OCI-M1 (cell line): ENCODE measurements at places on chromosomes 4 and X.

GRCh38 chr4:84954982-84955567 lies 11.4 kb downstream of the WDFY3 start:
- DNase-seq, result no peak

DNA sequence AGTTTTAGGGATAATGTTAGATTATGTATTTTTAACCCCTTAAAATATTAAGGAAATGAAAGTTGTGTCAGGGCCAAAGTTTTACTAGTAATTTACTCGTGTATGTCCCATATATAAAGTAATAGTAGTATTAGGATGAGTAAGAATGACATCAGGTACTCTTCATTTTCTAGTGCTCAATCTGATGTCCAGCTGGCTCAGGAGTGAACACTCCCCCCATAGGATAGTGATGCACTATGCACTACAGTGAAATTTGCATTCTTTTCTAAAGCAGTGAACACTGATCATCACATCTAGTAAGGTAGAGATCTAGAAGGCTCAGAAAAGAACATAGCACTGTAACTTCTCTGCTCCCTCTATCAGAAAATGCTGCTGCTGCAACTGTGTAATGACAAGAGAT lies 409.7 kb downstream of the GLUD2 start:
- no peak for DNase-seq

DNA sequence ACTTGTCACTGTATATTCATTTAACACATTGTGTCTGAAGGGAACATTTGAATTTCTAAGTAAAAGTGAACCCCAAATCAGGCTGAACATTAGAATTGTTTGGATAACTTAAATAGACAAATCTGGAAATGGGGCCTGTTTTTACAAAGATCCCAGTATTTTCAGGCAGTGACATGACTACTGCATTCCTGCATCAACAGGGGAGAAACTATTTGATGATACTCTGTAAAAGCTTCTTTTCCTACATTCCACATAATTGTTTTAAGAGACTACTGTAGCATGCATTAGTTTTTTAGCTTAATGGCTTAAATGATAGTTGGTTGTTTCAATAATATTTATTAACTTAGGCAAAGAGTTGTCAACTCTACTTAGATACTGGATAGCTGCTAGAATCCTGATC lies 127.0 kb downstream of the PDS5A start:
- DNase-seq, result no peak

- DNase-seq, result no peak
Observed at GRCh38 chrX:108696690-108697089, 39.7 kb downstream of the IRS4 start.

DNA sequence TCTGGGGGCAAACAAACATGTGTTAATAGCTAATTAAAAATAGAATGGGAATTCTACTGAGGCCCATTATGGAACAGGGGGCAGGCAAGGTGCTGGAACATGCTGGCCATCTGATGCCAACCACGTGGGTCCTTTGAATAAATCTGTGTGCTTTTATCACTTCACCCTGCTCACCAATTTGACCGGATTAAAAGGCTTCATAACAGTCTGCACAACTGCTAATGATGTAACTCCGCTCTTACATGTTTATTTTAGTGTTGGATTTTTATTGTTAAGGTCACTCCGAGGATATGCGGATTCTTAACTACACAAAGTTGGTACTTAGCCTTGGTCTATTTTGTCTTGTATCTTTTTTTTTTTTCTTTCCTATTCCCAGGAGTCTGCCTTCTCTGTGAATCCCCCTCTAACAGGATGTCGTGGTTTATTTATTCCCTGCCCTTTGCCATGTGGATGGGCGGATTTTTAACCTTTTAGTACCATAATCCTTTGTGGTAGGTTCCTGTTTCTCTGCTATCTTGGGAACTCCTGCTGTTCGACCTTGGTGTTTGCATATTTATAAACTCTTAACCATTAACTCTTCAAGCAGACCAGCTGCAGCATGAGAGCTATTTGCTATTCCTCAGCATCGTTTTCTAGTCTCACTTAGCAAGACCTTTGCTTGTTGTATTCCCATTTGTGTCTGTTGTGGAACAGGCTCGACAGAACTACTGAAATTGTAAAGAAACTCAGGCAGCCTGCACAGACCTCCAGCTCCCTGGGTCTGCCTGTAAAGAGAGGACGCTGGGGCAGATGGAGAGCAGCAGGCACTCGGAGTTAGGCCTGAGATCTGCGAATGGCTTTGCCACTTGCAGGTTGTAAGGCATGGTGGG lies 38.0 kb downstream of the TRIM2 start:
- DNase-seq, result peak; percentile 25

DNA sequence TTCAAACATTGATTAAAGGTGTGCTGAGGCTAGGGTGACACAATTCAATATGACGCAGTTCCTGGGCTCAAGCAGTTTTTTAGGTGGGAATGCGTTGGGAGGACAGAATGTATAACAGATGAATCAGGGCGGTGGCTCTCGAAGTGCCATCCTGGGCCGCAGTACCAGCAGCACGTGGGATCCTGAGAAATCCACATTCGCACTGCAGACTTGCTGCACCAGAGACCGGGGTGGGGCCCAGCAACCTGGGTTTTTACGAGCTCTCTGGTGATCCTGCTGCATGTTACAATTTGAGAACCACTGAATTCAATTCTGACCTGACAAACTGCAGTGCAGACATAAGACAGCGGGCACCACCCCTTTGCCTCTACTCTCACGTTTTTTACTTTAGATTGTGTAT lies 30.4 kb downstream of the FAM149A start:
- DNase-seq, result no peak

- peak; percentile 9 for DNase-seq
Observed at GRCh38 chr4:82865592-82865991, 25.4 kb downstream of the SEC31A start.

DNA sequence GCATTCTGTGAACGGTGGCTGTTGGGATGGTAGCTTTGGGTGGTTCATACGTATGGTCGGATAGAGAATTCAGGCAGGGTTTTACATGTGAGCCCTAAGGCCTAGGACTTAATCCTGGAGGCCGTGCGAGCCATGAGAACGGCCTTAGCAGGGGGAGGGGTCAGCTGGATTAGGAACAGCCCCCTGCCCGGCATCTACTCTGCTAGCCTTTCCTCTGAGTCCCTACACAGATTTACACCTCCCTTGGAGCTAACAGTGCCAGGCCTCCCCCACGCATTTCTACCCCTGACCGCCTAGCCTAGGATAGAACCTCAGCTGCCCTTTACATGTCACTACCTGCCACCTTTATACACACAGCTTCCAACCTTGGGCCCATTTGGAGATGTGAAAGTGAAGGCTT lies 7.1 kb downstream of the PRAF2 start:
- DNase-seq, result no peak

DNA sequence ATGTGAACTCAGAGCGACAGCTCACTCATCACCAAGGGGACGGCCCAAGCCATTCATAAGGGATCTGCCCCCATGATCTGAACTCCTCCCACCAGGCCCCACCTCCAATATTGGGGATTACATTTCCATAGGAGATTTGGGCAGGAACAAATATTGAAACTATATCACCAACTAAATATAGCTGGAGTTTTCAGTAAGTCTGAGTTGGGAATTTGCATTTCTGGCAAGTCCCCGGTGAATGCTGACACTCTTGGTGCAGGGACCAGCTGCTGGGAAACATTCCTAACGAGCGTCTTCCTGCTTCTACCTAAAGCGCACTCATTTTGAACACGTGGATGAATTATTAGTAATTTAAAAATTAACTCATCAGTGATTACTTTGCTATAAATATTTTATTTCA lies 13.2 kb downstream of the CLDN34 start:
- no peak for DNase-seq

DNA sequence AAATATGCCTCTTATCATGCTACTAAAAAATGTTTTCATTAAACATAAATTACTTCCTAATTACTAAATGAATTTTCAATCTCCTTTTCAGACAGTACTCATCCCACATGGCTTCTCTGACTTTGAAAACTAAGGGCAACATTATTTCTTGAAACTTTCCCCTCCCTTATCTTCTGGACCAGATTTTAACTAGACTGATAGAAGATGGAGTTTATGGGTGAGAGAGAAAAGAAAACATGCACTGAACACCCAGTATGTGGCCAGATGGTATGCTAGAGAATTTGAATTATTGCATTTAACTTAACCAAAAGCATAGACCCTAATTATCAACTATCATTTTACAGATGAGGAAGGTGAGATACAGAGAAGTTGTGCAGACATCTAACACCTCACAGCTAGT lies 16.8 kb downstream of the CNOT6L start:
- DNase-seq, result peak; percentile 41

- DNase-seq, result no peak
Observed at GRCh38 chr4:86015412-86016350, 344.2 kb downstream of the MAPK10 start.

GRCh38 chr4:132395561-132395960 lies 753.5 kb upstream of the PCDH10 start:
- peak; percentile 43 for DNase-seq

- DNase-seq, result peak; percentile 47
Observed at GRCh38 chr4:10587697-10588096, 96.9 kb downstream of the CLNK start.

- no peak for DNase-seq
Observed at GRCh38 chr4:52912608-52913007, 50.5 kb downstream of the RASL11B start.

- peak; percentile 24 for DNase-seq
Observed at GRCh38 chr4:188971125-188971524, 831.9 kb downstream of the TRIML1 start.

GRCh38 chrX:119622356-119623232 lies 16.4 kb upstream of the NKRF start:
- DNase-seq, result no peak

- no peak for DNase-seq
Observed at GRCh38 chr4:7129871-7130620, 62.2 kb upstream of the GRPEL1 start.

- no peak for DNase-seq
Observed at GRCh38 chr4:41288254-41288653, 31.5 kb downstream of the UCHL1 start.

DNA sequence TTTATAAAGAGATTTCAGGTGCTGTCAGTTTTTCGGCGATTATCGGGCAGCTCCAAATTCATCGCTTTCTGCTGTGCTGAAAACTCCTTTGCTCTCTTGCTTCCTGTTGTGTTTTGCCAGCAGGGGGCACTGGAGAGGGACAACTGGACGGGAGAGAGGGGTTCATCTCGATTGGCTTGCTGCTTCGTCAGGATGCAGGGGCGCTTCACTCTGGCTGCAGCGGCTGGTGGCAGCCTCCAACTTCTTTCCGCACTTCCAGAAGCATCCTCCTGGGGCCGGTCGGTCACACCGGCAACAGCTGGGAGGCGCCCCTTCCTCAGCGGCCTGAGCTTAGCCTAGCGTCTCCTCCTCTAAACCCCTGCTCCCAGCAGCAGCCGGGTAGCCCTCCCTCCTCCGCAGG lies 29.5 kb downstream of the MSL3 start:
- DNase-seq, result peak; percentile 46

GRCh38 chr4:120809518-120809917 lies 113.0 kb downstream of the PRDM5 start:
- peak; percentile 43 for DNase-seq

GRCh38 chr4:88033309-88033708 lies 25.9 kb downstream of the PKD2 start:
- DNase-seq, result peak; percentile 88

GRCh38 chr4:153905231-153905630 lies 116.3 kb upstream of the SFRP2 start:
- DNase-seq, result no peak

DNA sequence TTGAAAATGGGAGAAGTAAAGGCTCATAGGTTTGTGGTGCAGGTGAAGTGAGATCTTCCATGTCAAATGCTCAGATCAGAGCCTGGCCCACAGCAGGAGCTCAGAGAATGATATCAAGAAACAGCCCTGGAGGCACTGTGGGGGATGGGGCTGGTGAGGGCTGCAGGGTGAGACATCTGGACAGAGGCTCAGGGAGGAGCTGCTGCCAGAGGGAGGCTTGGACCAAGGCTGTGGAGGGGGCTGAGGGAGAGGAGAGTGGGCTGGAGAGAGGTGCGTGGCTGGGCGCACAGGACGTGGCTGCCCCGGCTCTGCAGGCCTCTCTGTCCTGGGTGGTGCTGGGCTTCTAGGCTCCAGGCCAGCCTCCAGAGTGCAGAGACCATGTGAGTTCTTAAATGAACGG lies 5.6 kb downstream of the SORCS2 start:
- DNase-seq, result no peak

DNA sequence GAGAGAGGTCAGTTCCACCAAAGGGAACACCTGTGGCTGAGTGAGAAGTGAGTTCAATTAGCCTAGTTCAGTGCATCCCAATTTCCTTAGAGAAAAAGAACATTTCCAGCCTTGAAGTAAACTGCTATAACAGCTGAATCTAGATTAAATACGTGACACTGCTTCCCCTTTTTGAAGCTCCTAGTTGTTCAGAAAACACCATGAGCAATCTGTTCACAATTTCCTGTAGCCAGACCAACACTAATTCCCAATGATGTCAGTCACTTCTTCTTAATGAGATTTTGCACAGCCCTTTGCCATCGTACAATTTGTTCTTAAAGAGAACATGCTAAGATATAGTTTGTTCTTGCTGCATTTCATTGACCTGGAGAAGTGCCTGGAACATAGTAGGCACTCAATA lies 144.6 kb upstream of the EDNRA start:
- DNase-seq, result peak; percentile 36

- no peak for DNase-seq
Observed at GRCh38 chr4:126431049-126431448, 1116.3 kb downstream of the FAT4 start.

- DNase-seq, result no peak
Observed at GRCh38 chr4:128700659-128701350, 108.7 kb upstream of the JADE1 start.

DNA sequence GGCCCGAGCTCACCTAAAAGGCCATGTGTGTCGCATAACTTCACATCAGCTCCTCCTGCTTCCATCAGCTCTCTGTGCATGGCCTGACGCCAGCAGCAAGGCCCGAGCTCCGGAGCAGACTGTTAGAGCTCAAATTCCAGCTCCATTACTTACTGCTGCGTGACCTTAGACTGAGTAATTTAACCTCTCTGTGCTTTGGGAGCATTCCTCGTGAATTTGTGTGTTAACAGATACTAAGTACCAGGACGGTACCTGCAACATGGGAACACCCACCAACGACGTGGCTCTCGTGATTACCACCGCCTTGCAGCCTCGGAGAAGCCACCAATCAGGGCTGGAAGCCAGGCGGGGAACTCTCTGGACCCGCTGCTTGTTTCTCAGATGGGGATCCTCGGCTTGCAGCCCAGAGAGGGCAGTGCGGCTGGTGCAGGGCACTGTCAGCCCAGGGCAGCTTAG lies 12.9 kb downstream of the LETM1 start:
- DNase-seq, result no peak

DNA sequence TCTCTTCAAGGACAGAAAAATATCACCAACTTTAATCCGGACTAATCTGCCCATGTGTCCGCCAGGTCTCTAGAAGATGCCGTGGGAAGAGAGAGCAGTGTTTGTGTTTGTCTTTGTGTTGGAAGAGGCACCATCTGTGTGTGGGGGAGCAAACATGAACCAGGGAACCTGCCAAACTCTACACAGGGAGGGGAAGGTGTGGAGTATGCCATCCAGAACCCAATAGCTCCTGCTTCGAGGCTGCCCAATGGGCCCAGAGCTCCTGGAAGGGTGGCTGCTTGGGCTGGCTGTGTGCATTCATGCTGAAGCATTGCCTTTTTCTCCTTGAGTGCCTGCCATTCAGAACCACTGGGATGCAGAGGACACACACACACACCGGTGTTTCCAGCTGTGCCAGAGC lies 536.2 kb downstream of the MID1IP1 start:
- no peak for DNase-seq

GRCh38 chr4:7532043-7532442 lies 97.3 kb upstream of the PSAPL1 start:
- no peak for DNase-seq

GRCh38 chrX:73262991-73263390 lies 48.3 kb upstream of the NAP1L2 start:
- peak; percentile 19 for DNase-seq
